ENCODE measurements at places on chromosomes 6 and 20.

DNA sequence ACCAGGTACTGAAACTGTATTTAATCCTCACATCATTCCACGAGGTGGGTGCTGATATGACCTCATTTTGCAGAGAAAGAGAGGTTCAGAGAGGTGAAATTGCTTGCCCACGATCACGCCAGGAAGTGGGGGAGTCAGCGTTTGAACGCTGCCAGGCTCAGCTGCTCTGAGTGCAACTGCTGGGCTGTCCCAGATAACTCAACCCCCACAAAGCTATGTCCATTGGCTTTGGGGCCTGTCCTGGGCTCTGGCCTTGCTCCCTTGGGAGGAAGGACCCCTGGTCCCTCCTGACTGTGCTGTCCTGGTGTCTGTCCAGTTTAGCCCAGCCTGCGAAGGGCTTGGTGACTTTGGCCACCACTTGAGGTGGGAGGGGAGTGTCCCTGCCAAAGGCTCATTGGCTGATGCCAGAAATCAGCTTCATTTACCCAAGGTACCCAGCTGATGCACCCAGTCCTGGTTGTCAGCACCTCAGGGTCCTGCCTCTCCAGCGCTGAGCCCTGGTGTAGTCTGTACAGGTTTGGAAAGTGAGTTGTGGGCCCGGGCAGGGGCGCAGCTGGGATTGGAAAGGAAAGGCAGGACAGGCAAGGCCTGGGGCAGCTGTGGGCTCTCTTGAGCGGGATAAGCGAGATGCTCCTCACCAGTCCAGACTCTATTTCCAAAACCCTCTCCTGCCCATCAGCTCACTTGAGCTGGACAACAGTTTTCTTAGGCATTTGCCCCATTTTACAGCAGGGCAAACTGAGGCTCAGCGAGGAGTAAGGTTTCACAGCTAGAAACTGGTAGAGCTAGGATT is 38.5 kb downstream of the SUN5 start:
- no peak for DNase-seq

DNA sequence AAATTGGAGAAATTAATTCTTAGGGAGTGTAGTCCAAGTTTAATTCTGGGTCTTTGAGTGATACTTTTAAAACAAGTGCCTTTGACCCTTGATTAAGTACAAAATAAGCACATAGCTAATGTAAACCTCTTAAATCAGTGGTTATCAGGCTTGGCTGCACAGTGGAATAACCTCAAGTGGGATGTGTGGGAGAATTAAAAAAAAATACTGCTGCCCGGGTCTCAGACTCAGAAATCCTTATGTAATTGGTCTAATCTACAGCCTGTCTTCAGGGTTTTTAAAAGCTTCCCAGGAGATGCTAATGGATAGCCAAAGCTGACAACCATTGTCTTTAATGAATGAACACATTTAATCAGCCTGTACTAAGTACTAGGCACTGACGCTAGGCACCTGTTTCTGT is 28.5 kb upstream of the TMEM14A start:
- DNase-seq = no peak

DNA sequence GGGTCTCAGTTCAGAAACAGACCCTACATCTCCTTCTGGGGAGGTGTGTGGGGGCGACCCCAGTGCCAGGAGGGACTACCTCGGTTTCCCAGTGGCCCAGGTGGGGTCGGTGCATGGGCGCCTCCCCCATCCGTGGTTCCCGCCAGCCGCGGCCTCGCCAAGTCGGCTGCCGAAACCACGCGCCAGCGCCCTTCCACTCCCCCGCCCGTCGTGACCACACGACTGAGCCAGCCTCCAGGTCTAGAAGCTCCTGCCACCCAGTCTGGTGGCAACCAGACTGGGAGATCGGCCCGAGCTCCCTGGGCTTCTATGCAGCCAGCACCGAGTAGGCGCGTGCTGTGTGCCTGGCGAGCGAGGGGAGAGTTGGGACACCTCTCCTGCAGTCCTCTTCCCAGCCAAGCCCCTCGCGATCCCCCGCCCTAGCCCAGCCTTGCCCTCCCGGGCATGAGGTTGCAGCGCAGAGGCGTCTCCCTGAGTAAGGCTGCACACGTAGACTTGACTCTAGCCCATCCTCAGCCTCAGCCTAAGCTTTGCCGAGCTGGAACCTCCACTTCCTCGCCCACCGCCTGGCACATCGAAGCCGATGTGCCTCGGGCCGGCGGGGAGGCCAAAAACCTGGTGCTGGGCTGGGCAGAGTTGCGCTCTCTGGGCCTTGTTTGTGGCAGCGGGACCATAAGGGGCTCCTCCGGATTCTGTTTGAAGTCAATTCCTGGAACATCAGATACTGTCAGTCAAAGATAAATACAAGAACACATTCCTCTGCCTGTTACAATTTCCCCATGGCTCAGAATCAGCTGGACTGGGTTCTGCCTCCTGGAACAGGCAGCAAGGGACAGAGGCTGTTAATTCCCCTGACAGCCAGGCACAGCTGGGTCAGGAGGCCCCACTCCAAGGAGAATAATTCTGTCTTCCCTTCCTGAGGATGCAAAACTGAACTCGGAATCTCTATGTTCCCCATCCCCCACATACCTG is 1.5 kb upstream of the CPNE5 start:
- no peak for DNase-seq

DNA sequence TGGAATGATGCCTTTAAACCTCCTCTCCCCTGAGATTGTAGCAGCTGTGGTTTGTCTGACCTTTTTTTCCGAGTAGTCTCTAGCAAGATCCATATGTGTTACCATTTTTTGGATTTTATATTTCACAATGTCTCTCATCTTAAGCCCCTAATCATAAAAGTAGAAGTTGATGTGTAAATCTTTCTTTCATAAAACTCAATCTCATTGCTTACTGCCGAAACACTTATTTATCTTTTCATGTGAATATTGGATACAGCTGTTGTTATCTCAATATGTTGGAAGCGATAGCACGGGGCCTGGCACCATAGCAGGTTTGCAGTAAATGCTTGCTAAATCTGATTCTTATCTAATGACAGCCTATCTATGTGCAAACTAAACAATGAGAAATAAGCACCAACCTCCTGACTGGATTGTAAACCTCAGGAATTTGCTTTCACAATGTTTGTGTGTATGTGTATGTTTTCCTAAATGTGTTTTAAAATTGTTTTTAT is 14.2 kb downstream of the SMPDL3A start:
- DNase-seq = peak; percentile 46

DNA sequence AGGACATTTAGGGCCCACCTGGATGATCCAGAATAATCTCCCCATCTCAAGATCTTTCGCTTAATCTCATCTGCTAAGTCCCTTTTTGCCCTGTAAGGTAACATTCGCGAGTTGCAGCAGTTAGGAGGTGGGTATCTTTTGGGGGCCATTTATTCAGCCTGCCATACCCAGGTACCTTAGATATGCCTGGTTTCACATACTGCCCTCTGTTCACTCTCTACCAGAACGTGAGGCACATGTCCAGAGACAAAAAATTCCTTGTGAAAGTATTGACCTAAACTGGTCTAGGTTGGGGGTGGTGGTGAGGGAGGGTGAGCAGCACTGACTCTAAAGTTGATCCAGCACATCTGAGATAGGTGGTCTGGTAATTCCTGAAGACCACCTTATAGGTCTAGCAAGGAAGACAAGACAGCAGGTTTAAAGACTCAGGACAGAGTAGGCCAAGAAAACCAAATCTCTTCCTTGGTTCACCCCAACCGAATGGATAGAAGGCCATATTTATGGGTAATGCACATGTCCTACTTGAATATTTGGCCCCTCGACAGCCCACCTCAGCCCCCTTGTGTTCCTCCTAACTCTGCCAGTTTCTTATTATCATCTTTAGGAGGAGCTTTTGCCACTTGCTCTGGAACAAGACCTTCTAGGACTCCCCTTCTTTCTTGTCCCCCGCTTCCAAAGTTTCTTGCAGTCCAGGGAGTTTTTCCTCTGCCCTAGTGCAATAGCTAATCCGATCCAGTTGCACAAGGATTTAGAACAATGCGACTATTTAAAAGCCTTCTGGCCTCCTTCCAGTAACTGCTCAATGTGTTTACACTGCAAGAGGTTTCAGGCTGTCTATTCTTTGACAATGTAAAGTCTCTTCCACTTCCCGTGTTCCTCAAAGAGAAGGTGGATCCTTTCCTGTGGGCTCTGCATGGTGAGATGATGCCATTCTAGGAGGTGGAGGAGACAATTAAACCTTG is 213.0 kb upstream of the LAMP5 start:
- peak; percentile 71 for DNase-seq

DNA sequence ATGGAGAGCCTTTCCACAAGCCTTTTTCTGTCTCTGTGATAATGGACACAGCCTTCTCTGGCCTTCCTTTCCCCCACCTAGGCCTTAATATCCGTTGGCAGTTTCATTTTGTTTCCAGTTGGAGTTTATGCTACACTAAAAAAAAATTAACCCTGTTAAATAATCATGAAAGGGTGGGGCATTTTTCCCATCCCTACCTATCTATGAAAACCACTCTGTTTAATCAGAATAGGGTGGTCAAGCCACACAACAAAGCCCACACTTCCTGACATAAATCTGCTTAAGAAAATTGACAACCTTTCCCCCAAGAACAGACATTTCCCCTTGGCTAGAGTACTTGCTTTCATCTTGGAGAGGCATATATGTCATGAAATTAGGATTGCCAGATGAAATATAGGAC is 14.2 kb downstream of the TXLNB start:
- DNase-seq = no peak

- peak; percentile 12 for DNase-seq
These were observed 859 bp upstream of the RAE1 start for GRCh38 chr20:57350081-57350710.

DNA sequence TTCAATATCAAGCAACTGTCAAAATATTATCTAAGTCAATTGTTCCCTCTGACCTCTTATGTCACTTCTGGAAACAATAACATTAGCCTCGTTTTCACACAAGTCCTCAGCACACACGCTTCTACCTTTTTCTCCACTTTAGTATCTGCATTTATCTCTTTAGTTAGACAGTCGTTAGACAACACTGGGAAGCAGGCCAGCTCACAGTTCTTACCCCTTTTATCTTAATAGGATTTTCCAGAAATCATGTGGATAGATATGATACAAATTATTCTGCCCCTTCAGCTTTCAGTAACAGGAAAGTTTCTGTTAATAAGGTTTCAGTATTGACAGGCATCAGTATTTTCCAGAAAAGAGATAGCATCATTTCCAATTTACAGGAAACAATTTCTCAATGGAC is 25.9 kb upstream of the HAO1 start:
- DNase-seq = no peak

GRCh38 chr6:137405806-137406205 is 88.4 kb downstream of the OLIG3 start:
- DNase-seq = no peak

DNA sequence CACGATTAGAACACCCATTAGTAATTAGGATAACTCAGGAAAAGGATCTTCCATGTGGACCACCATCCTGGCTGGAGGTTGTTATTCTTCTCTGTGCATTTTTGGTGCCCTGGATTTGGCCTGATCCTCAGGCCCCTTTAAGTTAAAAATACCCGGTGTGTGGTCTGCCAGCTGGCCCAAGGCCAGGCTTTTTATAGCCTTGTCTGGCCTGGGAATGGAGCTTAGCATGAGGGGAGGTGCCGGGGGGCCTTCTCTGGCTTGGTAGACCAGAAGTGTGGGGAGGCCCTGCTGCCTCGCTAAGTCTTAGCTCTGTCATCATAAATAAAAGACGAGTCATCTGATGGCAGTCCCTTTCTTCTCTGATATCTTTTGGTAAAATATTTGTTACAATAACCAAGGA is 71.4 kb downstream of the ARID1B start:
- DNase-seq = peak; percentile 79

GRCh38 chr6:78629154-78629721 is 238.1 kb upstream of the IRAK1BP1 start:
- peak; percentile 48 for DNase-seq

Data from EH (cell line).